Chondrocyte (in vitro differentiated cells): ENCODE measurements at places on chromosomes 3 and 15. TPM values are rescaled to one million over a fixed set of nuclear protein-coding genes. Genes with fewer than 3 reads are reported as not detected.
A peak's percentile ranks its signal among the peaks of the same experiment; 100 is the strongest.

- peaks cover 10% of the 10 kb centered on the region for H3K36me3 ChIP-seq
- no peak overlapping the region for H3K4me3 ChIP-seq
- peaks cover 12% of the 10 kb centered on the region for H3K4me1 ChIP-seq
- no peak for DNase-seq
- no peaks in the 10 kb centered on the region for H3K27me3 ChIP-seq
These were observed 25.3 kb downstream of the FAM98B start for GRCh38 chr15:38479266-38479665.

GRCh38 chr3:171622126-171622525, 161.9 kb upstream of the TNIK start:
- DNase-seq: no peak
- H3K4me1 ChIP-seq: peaks cover 15% of the 10 kb centered on the region
- no peak overlapping the region for H3K27ac ChIP-seq
- H3K36me3 ChIP-seq: peaks cover 18% of the 10 kb centered on the region

- peaks cover 6% of the 10 kb centered on the region for H3K4me1 ChIP-seq
- H3K27me3 ChIP-seq: no peaks in the 10 kb centered on the region
- DNase-seq: no peak
- no peaks in the 10 kb centered on the region for H3K36me3 ChIP-seq
- H3K27ac ChIP-seq: no peak overlapping the region
- H3K4me3 ChIP-seq: no peak overlapping the region
These were observed 636.2 kb downstream of the NAALADL2 start for GRCh38 chr3:175495331-175495730.

MAP3K13 gene
- total RNA-seq: 18.2 to 30.5 TPM (median 23.2 TPM) in 3 replicates

POPDC2 gene
- total RNA-seq: 0.80 to 1.1 TPM (median 1.0 TPM) in 3 replicates

DNA sequence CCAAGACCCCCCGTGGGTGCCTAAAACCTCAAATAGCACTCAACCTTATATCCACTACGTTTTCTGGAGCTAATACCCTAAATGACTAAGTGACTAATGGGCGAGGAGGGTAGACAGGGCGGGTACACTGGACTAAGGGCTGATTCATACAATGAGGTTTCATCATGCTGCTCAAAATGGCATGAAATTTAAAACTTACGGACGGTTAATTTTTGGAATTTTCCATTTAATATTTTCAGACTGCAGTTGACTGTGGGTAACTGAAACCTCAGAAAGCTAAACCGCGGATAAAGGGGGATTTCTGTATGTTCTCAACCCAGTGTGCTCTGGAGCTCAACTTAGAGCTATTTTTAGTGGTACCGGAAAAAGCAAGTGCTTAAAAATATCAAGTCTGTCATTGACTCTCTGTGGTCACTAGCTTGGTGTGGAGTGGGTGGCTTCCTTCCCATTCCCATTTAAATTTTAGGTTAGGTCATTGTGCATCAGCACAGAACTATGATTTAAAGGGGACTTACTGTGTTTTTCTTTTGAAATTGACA, 72.9 kb downstream of the LRRC28 start:
- no peaks in the 10 kb centered on the region for H3K36me3 ChIP-seq
- peaks cover 76% of the 10 kb centered on the region for H3K4me1 ChIP-seq
- DNase-seq: no peak
- no peaks in the 10 kb centered on the region for H3K27me3 ChIP-seq
- H3K27ac ChIP-seq: peak overlapping the region; percentile 98

INKA1 gene
- 4.1 to 7.9 TPM (median 7.9 TPM) in 3 replicates for total RNA-seq

GRCh38 chr3:32278714-32279113, 40.2 kb downstream of the CMTM8 start:
- no peaks in the 10 kb centered on the region for H3K36me3 ChIP-seq
- no peak overlapping the region for H3K4me3 ChIP-seq
- H3K4me1 ChIP-seq: peaks cover 15% of the 10 kb centered on the region
- no peak overlapping the region for H3K27ac ChIP-seq

ADPRH gene
- 1.4 to 5.3 TPM (median 3.9 TPM) in 3 replicates for total RNA-seq

- H3K4me3 ChIP-seq: no peak overlapping the region
- H3K4me1 ChIP-seq: peaks cover 22% of the 10 kb centered on the region
- H3K36me3 ChIP-seq: no peaks in the 10 kb centered on the region
These were observed 297.7 kb upstream of the NR2E3 start for GRCh38 chr15:71512682-71513006.

IMPDH2 gene
- total RNA-seq: 133 to 199 TPM (median 140 TPM) in 3 replicates

DNA sequence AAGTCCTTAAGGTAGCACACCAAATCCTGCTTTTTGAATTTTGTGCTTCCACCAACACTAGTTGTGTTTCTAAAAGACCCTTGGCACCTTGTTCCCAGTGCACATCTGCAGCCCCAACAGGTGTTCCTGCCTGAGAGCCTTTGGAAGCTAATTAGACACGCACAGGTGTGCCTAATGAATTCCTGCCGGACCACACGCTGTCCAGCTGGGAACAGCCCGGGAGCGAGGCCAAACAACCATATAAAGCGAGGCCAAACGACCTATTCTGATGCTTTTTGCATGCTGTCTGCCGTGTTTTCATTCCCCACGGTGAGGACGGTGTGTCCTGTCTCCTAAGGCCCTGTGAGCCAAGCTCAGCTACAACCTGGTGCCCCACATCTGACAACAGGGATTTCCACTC, 99.5 kb downstream of the ATG7 start:
- no peak overlapping the region for H3K27ac ChIP-seq
- DNase-seq: no peak
- no peaks in the 10 kb centered on the region for H3K27me3 ChIP-seq
- peaks cover 15% of the 10 kb centered on the region for H3K4me1 ChIP-seq
- peaks cover 3% of the 10 kb centered on the region for H3K36me3 ChIP-seq
